ENCODE measurements at places on chromosomes 1 and 21. TPM values are rescaled to one million over a fixed set of nuclear protein-coding genes. Genes with fewer than 3 reads are reported as not detected.

IGSF5 gene
- total RNA-seq: 0.59 TPM

PTGS2 gene
- 162 TPM for total RNA-seq

CA6 gene
- not detected for total RNA-seq

CCDC185 gene
- total RNA-seq: not detected

Measured in smooth muscle cell of the umbilical artery (primary cell).